ENCODE measurements at places on chromosomes 3 and 15.

GRCh38 chr3:158460926-158461325, 110.1 kb upstream of the MLF1 start:
- DNase-seq: no peak

GRCh38 chr3:8103954-8104353, 397.7 kb upstream of the LMCD1 start:
- no peak for DNase-seq

- DNase-seq: no peak
Observed at GRCh38 chr3:141071681-141072260, 20.6 kb downstream of the SPSB4 start.

DNA sequence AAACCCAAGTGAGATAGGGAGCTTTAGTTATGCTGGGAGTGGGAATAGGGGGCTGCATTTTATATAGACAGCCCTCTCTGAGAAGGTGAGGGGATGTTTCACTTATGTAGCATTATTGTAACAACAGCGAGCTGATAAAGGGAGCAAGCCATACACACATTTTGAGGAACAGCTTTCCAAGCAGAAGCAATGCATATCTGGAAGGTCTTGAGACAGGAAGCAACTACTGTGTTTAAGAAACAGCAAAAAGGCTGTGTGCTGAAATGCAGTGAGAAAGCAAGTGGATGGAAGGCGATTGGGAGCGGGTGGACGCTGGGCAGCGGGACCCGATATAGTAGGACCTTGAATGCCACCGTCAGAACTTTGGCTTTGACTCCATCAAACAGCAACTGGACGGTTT, 155.9 kb upstream of the TBL1XR1 start:
- no peak for DNase-seq

GRCh38 chr3:32882603-32883025, 64.8 kb downstream of the TRIM71 start:
- DNase-seq: no peak

GRCh38 chr3:37934631-37935289, 55.8 kb upstream of the VILL start:
- no peak for DNase-seq

DNA sequence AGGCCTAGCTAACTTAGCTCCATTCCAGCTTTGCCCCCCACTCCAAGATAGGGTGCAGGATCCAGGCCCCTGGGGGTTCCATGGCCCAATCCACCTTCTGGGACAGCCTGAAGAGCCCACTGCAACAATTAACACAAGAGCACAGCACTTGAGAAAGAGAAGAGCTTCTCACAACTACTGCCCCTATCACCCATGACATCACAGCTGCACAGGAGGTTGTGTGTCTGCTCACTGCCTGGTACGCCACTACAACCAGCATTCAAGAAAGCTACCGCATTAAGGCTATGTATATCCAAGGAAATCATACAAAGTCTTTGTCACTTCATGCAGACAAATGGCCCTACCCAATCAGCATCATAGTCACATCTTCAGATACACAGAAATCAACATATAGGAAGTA, 62.0 kb downstream of the MYO5A start:
- DNase-seq: no peak

DNA sequence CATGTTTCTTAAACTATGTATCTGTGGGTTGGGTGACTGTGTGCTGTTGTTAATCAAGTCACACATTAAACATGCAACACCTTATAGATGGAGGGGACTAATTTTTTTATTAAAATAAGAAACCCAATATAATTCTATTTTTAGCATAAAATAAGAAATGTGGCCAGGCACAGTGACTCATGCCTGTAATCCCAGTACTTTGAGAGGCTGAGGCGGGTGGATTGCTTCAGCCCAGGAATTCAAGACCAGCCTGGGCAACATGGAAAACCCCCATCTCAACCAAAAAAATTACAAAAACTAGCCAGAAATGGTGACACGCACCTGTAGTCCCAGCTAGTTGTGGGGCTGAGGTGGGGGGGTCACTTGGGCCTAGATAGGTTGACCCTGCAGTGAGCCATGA, 1021.0 kb downstream of the EPHA3 start:
- DNase-seq: no peak

GRCh38 chr15:72796210-72796514, 12.6 kb upstream of the ADPGK start:
- no peak for DNase-seq

DNA sequence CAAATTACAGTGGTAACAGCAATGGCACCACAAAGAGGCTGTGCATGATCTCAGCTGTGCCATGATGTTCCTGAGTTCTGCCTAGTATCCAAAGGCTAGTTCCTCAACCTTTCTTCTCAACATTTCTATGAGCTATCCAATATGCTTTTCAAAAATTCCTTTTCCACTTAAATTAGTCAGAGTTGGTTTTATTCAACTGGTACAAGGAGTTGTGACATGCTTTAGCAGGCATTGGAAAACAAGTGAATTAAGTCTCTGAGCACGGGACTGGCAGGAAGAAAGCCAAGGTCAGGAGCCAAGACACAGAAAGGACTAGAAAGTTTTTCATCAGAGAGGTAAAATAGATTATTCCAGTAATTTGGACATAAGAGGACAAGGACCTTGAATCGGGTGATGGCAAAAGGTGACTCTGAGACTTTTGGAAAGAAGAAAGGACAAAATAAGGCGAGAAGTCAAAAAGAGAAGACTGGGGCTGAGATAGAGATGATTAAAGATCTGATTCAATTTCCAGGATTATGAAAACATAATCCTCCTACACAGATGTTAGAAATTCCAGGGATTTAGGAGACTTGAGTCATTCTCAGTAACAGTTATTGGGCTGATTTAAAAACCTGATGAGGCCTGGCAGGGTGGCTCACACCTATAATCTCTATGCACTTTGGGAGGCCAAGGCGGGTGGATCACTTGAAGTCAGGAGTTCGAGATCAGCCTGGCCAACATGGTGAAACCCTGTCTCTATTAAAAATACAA, 36.1 kb downstream of the PBRM1 start:
- DNase-seq: no peak

DNA sequence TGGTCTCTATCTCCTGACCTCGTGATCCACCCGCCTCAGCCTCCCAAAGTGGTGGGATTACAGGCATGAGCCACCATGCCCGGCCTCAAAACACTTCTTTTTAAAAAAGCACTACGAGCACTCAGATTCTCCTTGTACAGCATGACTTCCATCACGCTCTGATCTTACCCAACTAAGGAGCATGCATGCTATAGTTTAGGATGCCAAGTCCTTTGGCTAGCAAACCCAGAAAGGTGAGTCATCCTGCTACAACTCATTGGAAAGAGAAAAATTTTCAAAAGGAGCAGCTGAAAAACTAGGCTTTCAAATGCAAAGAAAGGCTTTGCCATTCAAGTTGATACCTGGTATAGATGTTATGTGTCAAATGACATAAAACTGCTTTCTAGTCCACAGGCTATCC, 70.3 kb upstream of the PRICKLE2 start:
- no peak for DNase-seq

DNA sequence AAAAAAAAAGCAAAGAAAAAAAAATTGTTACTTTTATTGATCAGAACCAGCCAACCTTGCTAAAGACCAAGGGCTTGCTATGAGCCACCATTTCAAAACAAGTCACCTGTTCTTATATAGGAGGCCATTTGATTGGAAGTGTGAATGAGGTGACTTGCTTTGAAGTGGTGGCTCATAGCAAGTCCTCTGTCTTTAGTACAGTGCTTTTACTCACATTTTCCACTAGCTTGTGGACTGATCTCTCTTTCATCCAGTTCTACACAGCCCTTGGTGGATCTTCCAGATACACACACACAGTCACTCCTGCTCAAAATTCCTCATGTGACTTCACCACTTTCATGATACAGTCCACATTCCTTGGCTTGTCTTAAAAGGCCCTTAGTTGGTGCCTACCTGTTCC, 13.5 kb downstream of the CLSTN2 start:
- no peak for DNase-seq

DNA sequence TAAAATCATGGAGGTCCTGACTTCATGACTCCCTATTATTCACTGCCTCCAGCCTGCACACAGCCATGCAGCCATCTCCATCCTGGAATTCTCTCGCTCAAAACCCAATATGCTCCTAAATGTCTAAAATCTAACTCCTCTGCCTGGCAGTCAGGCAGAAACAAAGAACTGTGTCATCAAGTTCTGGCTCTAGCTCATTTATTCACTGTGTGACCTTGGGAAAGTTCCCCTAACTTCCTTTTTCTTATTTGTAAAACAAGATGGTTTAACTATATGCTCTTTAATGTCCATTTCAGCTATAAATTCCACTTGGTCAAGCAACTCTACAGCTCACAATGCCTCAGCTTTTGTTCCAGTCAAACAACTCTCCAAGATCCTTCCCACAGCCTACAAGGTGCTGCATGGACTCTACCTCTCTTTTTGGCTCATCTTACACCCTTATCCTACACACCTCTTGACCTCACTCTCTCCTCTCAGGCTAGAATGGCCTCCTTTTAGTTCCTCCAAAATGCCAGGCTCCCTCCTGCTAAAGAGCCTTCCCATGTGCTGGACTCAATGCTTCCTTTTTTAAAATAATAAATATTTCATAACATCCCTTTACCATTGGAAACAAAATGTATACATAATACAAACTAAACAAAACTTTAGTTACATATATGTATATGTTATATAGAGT, 16.4 kb downstream of the PIK3CB start:
- DNase-seq: no peak

DNA sequence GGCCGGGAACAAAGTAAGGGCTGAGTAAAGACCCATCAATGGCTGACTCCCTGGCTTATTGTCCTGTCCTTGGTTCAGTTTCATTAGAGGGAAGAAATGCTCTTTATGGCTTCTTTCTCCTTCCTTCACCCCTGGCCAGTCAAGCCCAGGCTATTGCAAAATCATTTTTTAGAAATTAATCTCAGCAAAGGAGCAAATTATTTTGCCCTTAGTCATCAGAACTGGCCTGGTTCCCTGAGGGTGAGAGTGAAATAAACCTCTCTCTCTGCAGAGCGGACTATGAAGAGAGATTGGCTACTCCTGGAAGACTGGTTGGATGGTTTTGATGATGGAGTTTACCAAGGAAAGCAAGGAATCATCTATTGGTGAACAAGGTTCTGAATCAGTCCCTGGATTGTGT, 52.7 kb upstream of the OXTR start:
- DNase-seq: no peak

DNA sequence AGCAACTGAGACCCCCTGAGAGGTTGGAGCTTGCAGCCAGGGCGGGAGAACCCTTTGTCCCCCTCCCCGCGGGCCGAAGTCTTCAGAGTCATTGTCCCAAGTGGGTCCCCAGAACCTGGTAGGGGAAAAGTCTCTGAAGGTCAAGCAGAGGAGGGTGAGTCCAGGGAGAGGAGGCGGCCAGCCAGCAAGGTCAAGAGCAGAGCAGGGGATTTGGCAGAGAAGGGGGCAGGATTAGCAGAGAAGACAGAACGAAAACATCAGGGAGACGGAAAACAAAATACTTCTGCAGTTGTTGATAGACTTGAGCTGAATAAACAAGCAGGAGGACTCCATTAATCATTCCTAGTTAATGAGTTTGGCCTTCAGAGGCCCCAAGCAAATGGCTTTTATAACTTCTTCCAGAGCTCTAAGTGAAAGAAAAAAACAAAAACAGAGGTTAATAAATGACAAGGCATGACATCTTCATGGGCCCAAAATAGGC, 66.7 kb downstream of the GRIP2 start:
- no peak for DNase-seq

DNA sequence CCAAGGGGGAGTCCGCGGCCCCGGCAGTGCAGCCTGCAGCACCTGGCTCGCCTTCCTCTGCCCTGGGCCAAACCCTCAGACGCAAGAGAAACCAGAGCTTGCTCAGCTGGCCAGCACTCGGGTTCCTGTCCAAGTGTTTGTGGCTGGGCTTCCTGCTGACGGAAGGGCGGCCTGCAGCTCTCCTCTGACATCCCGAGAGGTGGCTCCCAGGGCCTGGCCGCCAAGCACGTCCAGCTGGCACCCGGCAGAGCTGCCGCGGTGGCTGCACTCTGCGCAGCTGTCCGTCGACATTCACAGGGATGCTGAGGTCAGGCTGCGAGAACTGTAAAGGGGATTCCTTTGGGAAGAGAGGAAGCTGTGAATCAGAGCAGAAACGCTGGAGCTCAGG, 85.6 kb downstream of the CPN2 start:
- DNase-seq: no peak

DNA sequence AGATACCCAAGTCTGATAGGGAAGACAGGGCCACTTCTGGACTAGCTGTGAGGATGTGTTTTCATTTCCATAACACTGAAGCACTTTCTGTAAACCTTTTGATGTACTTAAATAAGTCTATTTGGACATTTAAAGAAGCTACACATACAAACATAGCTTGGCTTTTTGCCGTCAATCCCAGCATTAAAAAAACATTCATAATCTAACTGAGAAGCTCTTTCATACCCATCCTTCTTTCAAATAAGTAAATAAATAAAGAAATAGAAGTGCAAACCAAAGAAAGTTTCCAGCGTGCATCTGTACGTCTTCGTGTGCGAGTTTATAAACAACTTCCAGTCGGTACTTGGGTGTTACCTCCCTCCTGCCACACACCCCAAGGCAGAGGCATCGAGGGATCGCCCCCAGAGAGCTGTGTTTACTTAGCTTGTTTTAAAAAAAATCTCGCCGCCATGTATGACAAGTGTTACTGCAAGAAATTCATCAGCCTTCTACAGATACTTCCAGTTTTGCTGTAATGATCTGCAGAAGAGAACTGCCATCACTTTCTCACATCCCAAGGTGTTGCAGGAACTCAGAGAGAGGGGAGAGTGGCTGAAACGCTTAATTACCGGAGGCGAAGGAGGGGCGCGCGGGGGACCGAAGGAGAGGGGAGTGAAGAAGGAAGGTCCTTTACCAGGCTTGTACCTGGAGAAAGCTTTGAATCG, 9.0 kb upstream of the MEIS2 start:
- no peak for DNase-seq

DNA sequence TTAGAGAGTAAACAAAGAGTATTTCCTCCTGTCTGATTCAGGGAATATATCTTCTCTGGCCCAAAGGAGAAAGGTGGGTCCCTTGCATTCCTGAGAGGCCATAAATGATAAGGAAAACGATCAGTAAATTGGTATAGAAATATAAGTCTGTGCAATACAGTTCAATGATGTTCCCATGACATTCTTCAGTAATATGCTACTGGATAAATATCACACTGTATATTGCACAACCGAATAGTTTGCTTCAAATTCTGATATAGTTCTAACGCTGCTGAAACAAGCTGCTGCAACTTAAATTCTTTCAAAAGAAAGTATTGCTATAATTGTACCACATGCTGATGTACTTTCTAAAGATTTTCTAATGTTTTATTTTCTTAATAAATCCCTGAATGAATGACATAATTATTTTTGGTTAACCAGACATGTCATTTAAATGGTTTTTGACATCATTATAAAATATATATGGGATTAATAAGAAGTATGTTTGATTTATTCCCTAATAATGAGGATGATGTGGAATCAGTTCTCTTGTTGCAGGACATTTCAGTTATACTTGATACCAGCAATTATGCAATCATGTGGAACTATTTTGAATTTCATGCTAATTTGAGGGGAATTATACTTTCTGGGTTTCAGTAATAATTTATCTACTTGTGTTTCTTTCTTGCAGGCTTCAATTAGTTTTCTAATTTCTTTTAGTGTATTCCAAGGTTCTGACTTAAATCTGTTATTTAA, 44.9 kb downstream of the FGF7 start:
- no peak for DNase-seq
